ENCODE measurements at places on chromosomes 13 and 19.

- no peak for DNase-seq
Measured at GRCh38 chr19:3073931-3074595, 11.8 kb upstream of the TLE5 start.

DNA sequence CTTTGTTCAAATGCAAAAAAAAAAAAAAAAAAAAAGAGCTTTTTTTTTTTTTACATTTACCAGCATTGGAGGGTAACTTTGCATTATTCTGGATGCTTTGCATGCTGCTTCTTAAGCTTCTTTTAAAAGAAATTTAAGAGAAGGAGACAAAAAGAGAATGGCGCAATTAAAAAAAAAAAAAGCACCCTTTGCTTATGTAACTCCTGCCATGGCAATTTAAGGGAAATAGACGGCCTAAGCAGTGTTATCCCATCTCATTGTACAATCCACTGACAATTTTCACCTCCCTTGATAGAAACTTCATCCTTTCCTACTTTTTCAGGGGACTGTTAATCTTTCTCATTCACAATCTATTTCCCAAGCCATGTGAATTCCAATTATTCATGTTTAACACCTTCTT is 129.8 kb downstream of the KCTD12 start:
- no peak for DNase-seq

GRCh38 chr13:50198508-50198907 is 183.3 kb downstream of the KCNRG start:
- no peak for DNase-seq

DNA sequence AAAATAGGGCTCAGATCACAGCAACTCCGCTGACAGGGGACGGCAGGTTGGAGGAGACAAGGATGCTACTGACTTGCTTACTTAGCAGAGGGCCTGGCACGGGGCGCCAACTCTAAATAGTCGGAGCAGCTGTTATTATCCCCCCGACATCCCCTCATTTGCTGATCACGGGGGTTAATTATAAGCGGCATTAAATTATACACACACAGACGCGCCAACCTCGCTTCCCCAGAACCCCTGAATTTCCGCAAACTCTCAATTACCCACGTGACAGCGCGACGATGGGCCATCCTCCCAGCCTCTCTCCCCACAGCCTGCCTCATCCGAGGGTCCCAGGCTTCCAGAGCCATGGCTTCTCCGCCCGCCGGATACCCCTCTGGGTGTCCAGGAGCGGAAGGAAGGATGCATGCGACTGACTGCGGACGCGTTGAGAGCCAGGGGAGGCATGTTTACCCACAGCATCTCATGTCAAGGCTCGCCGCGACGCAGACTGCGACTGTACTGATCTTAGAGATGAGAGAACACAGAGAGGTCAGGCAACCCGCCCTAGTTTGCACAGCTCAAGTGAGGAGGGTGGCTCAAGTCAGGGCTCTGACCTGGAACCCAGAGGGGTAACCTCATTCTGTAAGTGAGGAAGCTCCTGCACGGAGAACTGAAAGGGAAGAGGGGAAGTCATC is 5.7 kb downstream of the PTPRS start:
- no peak for DNase-seq

DNA sequence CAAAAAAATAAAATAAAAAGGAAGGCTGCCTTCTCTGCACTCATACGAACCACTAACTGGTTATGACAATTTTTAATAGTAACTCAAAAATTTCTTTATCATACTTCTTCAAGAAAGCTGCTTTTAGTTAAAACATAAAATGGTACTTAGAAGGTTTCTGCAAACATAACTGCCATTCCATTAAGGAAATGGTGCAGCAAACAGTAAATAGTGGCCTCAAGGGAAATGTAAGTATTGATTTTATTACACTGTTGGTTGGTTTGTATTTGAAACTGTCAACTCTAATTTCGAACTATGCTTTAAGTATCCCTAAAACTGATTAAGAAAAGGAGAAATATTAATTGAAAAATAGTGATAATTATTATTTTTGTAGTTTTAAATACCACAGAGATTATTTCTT is 278.0 kb downstream of the DACH1 start:
- DNase-seq: no peak

DNA sequence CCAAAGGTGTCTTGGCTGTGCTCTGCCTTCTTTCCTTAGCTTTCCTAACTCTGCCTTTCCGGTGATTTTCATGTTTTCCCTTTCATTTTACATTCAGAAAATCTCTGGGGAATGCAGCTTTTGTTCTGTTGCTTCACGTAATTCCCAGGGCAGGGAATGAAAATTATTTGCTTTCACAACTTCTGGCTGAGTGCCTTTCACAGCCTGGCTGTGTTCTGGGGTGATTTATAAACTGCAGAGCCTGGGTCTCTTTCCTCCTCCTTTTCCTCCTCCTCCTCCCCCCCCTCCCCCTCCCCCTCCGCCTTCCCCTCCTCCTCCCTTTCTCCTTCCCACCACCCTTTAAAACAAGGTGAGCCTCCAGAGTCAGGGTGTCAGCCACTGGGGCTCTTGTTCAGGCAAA is 84.3 kb downstream of the RNASEH2B start:
- no peak for DNase-seq

Data from GM12891 (cell line).